ENCODE measurements at places on chromosomes 7 and 10.
A peak's percentile ranks its signal among the peaks of the same experiment; 100 is the strongest.

- DNase-seq = no peak
These were observed 50.1 kb downstream of the IPMK start for GRCh38 chr10:58217612-58218011.

GRCh38 chr10:6297951-6298381 lies 95.2 kb downstream of the PFKFB3 start:
- DNase-seq = no peak

DNA sequence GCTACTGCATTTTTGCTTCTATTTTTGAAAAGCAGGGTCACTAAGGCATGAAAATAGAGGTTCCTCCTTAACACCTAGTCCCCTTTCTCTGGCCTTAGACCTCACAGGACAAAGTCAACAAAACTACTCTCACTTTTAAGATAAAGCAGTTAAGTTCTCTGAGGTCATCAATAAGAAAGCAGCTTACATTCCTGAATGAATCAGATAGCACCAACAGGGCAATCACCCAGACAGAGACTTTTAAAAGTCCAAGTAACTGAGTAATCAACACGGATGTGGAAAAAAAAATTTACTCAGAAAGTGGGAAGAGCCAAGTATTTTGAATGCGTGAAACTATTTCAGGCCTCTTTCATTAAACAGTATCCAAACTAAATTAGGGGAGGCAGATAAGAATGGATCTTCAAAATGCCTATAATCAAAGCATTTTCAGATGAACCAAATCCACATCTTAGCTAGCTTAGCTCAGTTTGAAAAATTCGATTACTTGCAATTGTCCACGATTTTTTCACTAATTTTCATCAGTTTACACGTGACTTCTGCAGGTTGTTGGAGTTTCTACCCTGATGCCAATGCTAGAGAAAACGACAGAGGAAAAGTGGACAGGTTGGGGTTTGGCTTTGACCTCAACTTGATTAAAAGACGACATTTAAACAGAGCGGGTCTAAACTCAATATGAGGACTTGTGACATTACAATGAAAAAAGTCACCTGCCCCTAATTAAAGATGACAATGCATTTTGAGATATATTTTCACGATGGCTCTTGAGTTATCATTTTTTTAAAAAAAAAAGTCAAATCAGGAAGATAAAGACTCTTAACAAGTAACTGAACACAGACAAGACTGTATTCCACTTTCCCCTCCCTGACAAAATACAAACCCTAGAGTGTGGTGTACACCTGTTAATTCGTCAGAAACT lies 1.6 kb downstream of the BEND7 start:
- no peak for DNase-seq

DNA sequence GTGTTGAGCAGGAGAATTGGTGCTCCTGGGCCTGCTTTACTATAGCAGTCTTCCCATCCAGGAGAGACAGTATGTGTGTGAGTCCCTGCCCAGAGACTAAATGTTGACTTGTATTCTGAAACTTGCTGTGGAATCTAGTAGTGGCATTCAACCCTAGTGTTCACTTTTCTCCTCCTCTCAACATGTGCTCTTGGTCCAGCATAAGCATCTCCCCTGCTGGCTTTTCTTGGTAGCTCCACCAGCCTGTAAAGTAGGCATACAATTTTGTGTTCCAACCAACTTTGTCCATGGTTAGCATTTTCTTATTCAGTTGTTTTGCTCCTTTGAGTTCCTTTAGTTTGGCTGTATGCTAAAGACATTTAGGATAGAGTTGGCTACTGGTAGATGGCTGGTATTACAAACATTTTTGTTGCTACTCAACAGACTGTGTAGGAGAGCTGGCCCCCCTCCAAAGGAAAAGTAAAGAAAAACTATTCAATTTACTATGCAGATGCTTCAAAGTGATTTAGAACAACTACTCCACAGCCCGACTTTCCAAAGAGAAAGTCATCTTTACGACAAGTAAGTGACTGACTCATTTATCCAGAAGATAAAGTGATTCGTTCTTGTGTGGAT lies 46.0 kb downstream of the ASB4 start:
- no peak for DNase-seq

DNA sequence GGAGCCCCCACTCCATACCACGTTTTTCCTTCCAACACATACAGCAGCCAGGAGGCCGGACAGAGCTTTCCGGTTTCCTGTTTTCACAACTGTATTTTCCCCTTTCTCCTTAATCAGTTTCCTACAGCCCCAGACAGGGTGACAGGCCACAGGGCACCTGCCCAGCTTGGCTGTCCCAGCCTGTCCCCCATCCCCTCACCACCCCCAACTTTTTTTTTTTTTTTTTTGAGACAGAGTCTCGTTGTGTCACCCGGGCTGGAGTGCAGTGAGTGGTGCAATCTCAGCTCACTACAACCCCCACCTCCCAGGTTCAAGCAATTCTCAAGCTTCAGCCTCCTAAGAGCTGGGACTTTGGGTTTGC lies 10.3 kb upstream of the HSPB1 start:
- DNase-seq = no peak

- no peak for DNase-seq
These were observed 472.5 kb upstream of the GHITM start for GRCh38 chr10:83666762-83667161.

- no peak for DNase-seq
These were observed 185.3 kb upstream of the PCLO start for GRCh38 chr7:83347945-83348444.

GRCh38 chr7:157846271-157846670 lies 509.5 kb downstream of the DNAJB6 start:
- DNase-seq = no peak

- DNase-seq = no peak
These were observed 807.4 kb downstream of the TNS3 start for GRCh38 chr7:46774515-46774914.

DNA sequence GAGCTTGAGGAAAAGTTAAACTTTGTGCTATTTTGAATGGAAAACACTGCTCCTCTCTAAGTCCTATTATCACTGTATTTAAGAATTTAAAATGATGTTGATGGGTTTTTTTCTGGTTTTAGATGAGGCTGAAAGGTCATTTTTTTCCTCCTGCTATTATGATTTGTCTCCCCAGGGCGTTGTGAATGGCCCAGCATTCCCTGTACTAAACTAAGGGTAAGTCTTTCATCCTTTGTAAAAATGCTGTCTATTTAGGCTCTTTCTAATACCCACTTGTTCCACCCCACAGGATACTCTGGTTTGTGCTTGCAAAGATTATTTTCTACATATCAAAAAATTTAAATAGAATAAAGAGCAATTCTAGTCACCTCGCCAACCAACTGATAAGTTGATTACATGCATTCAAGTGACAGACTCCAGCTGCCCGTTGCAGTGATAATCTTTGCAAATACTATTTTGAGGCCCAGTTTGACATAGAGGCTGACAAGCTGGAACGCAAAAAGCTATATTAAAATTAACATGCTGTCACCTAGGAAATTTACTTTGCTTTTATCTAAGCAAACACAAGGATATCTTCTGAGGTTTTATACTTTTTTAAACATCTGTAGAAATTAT lies 222.3 kb upstream of the TMEM229A start:
- no peak for DNase-seq

- DNase-seq = no peak
These were observed 134.5 kb downstream of the WNT2 start for GRCh38 chr7:117188376-117188775.

- no peak for DNase-seq
These were observed 203.2 kb downstream of the AHR start for GRCh38 chr7:17501441-17502212.

DNA sequence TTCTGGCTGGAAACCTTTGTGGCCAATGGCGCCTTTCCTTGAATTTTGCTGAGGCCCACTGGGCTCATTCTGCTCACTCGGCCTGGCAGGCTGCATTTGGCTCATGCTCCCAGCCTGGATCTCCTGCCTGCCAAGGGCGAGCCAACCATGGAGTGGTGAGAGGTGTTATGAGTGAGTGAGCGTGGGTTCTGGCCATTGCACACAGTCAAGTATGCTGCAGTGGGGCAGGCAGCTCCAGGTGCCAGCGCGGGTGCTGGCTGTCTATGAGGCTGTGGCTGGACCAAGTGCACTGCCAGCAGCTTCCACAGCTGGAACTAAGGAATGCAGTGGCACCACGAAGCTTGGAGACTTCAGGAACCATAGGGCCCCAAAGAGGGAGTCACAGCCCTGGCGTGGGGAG lies 42.2 kb upstream of the TUBB8 start:
- no peak for DNase-seq

GRCh38 chr7:115145512-115145911 lies 223.6 kb downstream of the MDFIC start:
- no peak for DNase-seq

GRCh38 chr7:88888684-88889083 lies 93.1 kb upstream of the TEX47 start:
- no peak for DNase-seq

- no peak for DNase-seq
These were observed 14.8 kb upstream of the UPP1 start for GRCh38 chr7:48074204-48074654.

DNA sequence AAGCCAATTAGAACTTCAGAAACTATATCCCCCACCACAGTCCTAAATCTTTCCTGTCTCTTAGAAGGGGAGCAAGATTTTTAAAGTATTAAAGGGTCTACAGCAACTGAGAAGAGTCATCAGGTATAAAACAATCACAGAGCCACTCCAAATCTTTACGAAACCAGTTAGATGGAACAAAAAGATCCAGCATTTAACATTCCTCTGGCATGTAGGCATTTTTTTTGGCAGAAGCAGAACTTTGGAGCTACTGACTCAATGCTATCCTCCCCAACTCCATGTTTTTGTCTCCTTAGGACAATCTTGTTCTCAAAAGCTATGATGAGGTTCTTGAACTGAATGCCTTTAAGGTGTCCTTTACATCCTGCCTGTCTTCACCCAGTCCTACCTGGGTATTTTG lies 333.3 kb downstream of the PRPF18 start:
- no peak for DNase-seq

- DNase-seq = no peak
These were observed 1.0 kb downstream of the GRM8 start for GRCh38 chr7:127251465-127252376.

GRCh38 chr10:75476569-75476968 lies 45.1 kb downstream of the LRMDA start:
- DNase-seq = no peak

- no peak for DNase-seq
These were observed 81.1 kb upstream of the GTF2IRD1 start for GRCh38 chr7:74372511-74373111.

DNA sequence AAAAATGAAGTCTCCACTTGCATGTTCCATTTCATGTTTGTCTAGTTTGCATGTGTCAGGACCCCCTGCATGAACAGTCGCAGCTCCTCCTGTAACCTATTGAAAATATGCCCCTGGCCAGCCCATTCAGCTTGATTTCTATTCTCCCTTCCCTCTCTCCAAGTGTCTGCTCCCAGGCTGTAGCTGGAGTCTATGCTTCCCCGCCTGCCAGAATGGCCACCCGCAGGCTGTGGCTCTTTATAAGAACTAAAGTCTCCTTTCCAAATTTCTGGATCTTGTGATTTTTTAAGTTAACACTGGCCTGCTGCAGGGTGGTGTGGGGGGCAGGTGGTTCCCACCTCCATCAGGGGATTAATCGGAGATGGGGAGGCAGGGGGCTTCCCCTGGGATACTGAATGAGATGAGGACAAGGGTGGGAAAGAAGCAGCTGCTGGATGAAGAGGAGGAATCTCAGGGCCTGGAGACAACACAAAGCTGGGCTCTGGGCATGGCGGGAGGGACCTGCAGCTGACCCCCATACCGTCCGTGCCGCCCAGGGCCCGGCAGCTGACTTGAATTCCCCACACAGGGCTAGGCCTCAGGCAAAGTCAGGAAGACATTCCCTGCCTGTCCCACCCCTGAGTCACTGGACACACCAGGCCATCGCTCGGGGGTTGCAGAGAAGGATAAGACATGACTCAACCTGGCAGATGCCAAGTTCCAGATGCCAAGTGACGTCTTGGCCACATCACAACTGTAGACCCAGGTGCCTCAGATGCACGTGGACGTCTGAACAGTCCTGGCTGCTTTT lies 399.5 kb upstream of the FOXK1 start:
- DNase-seq = no peak

GRCh38 chr10:24209946-24210491 lies 1.1 kb downstream of the KIAA1217 start:
- DNase-seq = no peak

- DNase-seq = no peak
These were observed 13.4 kb downstream of the AGAP3 start for GRCh38 chr7:151099486-151100211.

DNA sequence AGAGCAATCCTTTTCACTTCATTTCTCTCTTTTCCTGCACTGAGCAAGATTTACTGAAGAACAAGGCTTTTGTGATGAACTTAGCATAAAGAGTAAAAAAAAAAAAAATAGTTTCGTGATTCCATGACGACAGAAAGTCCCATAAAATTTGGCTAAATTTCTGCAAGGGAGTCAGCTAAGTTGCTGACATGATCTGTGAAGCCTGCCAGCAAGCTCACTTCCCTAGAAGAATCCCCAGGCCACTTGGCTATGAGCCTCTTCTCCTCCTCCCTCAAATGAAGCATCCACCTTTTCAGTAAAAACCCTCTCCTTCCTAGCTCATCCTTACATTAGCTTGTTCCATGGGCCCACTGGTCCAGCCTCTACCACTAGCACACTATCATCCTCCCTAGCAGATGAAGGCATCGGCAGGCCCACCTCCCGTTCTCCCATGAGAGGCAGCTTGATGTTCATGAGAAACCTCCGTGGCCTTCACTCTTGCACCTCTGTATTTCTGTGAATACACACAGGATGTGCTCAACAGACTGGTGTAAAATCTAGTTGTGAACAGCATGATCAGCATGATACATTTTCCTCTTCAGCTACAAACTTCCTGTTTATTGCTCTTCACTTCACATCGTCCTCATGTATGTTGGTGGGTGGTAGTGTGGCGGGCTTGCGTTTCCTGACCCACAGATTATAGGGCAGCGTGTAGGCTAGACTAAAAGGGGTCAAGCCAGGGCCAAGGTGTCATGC lies 30.9 kb downstream of the GIMAP8 start:
- peak; percentile 69 for DNase-seq

- no peak for DNase-seq
These were observed 164.3 kb downstream of the ZMYND11 start for GRCh38 chr10:299512-299911.

- no peak for DNase-seq
These were observed 33.7 kb downstream of the DDC start for GRCh38 chr7:50531401-50531911.

DNA sequence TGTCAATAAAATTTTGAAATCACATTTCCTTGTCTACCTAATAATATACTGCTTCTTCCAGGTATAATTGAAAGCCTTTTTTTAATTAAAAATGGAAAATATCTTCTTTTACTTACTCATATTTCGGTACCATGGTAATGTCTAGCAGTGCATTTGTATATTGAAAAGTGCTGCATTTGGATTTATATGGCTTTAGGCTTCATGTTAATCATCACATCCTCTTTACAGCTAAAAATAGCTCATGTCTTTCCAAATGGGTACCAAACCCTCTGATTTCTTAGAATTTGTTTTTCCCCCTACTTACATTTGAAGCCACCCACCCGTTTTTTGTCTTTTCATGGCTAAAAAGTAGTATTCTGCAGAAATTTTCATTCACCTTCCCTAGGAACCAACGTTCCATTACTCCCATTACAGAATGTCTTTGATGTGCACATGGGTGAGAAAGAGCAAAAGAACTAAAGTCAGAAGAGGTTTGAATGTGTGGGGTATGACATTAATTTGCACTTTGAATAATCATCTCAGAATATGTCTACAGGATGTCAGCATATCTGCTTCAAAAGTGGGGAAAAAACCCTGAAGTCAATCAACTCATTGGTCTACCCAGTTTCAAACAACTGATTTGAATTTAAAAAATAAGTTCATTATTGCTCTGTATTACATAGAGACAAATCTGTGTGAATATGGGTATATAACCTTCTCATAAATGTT lies 935.9 kb downstream of the GATA3 start:
- no peak for DNase-seq

Measured in natural killer cell treated with Interleukin-12 subunit alpha and Interleukin-12 subunit beta and Interleukin-15 and Interleukin-18, amount 100 ng/mL, for 72 hours (primary cell).